ENCODE measurements at places on chromosomes 6 and 20.

- no peak for DNase-seq
Measured at GRCh38 chr6:74733830-74734620, 471.8 kb downstream of the COL12A1 start.

- peak; percentile 53 for DNase-seq
Measured at GRCh38 chr6:104623052-104623690, 236.5 kb downstream of the HACE1 start.

GRCh38 chr20:33209789-33210188, 7.4 kb upstream of the BPIFA3 start:
- DNase-seq = peak; percentile 87

- no peak for DNase-seq
Measured at GRCh38 chr6:163728442-163729126, 314.1 kb downstream of the QKI start.

DNA sequence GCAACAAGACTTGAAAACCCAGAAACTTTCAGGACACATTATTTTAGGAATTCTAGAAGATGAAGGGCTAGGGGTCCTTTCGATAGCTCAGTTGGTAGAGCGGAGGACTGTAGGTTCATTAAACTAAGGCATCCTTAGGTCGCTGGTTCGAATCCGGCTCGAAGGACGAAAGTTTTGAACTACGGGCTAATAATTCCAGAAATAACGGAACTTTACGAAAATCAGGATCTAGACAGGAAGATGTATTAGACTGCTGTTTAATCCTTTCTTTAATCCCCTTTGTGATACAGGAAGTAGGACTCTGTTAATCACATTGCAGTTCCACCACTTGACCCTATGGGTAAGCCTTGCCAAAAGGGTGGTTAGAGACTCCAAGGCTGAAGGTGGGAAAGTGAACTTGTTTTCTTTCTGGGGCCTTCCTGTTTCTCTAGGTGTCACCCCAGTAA, 21.2 kb upstream of the ABT1 start:
- DNase-seq = no peak

GRCh38 chr6:102619585-102619984, 1226.1 kb downstream of the GRIK2 start:
- DNase-seq = peak; percentile 1

DNA sequence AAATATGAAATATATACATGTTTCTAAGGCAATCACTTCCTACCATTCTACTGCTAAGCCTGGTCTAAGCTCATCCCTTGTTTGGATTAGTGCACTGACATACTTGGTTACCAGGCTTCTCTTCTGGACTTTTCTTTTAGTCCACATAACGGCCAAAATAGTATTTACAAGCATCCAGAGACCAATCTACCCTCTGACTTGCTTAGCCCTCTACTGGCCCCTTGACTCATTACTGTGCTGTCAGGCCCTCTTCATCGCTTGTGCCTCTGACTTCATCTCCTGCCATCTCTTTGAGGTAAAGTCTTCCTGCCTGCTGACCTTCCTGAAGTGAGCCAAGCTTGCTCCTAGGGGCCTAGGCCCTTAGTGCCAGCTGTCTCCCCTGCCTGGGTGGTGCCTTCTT, 35.1 kb downstream of the TULP4 start:
- no peak for DNase-seq

DNA sequence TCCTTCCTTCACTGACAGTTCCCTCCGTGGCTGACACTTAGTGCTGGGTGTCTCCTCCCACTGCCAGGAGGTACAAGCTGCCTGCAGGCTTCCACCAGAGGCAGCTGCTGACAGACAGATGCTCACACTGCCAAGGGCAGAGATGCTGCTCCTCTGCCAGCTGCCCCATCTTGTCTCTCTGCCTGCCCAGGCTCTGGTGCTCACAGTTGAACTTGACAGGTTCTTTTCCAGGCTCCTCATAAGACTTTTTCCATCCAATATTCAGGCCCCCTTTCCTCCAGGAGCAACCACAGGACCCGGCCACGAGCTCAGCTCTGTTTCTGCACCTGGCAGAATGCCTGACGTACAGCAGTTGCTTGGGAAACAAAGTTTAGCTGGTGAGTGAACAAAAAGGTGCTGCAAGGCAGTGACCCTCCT, 79.8 kb downstream of the PSMB1 start:
- DNase-seq = no peak

- DNase-seq = no peak
Measured at GRCh38 chr6:45420909-45421708, 43.4 kb upstream of the SUPT3H start.

DNA sequence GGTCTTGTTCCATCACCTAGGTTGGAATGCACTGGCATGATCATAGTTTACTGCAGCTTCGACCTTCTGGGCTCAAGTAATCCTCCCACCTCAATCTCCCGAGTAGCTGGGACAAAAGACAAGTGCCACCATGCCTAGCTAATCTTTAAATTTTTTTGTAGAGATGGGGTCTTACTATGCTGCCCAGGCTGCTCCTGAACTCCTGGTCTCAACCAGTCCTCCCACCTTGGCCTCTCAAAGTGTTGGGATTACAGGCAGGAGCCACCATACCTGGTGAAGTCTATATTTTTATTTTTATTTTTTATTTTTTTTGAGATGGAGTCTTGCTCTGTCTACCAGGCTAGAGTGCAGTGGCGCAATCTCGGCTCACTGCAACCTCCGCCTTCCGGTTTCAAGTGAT, 11.4 kb upstream of the PIM1 start:
- DNase-seq = no peak

GRCh38 chr6:11222385-11223277, 9.8 kb downstream of the NEDD9 start:
- no peak for DNase-seq

DNA sequence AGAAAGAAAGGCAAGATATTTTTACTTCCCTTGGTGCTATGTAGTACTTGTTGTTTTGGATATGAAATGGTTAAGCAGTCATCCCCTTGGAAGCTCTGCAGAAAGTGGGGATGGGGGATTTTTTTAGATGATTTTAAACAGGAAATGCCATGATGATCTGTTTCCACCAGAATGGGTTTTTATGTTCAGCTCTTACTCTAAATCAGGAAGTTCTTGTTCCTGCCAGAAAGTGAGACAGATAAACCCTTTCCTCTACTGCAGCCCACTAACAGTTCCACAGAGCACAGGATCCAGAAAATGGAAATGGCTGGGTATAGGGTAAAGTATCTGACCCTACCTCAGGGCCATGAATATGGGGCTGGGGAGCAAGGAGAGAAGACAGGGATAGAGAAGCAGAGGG, 32.1 kb upstream of the PPP1R3G start:
- no peak for DNase-seq

GRCh38 chr20:4550740-4551139, 171.0 kb upstream of the PRND start:
- peak; percentile 12 for DNase-seq

- no peak for DNase-seq
Measured at GRCh38 chr20:45091366-45091765, 9.6 kb downstream of the KCNS1 start.
